ENCODE measurements at places on chromosomes 6 and 20. TPM values are rescaled to one million over a fixed set of nuclear protein-coding genes. Genes with fewer than 3 reads are reported as not detected.

DNA sequence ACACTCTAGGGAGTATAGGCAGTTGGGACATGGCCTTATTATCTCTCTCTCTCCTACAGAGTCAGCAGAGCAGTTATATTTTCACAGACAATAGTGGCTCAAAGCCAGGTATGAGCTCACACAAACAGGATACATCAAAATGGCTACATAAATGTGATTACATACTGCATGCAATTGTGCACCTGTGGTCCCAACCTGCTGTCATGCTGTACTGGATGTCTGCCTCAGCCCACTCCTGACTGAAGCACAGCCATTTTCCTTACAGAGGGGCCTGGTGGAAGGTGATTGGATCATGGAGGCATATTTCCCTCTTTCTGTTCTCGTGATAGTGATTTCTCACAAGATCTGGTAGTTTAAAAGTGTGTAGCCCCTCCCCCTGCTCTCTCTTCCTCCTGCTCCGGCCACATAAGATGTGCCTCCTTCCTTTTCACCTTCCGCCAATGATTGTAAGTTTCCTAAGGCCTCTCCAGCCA, 37.0 kb upstream of the SAMHD1 start:
- H3K27ac ChIP-seq = no peak overlapping the region
- no peaks in the 10 kb centered on the region for H3K36me3 ChIP-seq
- H3K4me1 ChIP-seq = peaks cover 9% of the 10 kb centered on the region
- H3K4me3 ChIP-seq = no peak overlapping the region

DNA sequence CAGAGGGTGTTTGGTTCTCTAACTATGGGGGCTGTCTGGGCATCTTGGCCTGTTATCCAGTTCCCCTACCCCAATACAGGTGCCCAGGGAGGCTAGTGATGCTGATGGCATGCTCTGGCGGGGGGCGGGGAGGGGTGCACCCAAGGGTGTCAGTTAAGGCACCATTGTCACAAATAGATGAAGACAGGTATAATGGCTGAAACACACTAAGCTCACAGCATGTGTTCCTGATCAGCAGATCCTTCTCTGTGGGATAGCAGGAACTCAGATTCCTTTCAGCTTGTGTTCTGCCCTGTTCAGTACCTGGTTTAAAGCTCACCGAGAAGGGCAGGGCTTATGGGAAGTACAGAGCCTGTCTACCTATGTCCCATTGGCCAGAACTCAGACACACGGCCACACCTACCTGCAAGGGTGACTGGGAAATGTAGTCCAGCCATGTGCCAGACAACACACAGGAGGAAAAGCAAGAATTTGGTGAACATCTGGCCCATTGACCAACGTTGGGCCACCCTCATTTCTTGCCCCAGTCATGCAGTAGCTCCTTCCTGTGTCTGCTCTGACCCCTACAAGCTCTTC, 3.4 kb upstream of the RSPO4 start:
- no peaks in the 10 kb centered on the region for H3K4me1 ChIP-seq
- H3K4me3 ChIP-seq = no peak overlapping the region
- H3K27me3 ChIP-seq = peaks cover 5% of the 10 kb centered on the region

- no peak overlapping the region for H3K27ac ChIP-seq
- H3K27me3 ChIP-seq = peaks cover 31% of the 10 kb centered on the region
- no peak overlapping the region for H3K4me3 ChIP-seq
These were observed 2.5 kb downstream of the OVOL2 start for GRCh38 chr20:18055261-18055660.

Gene TFAP2D
- total RNA-seq = not detected

Gene PHF20
- total RNA-seq = 161 TPM

Measured in natural killer cell (primary cell).